ENCODE measurements at places on chromosomes 1 and 21.

DNA sequence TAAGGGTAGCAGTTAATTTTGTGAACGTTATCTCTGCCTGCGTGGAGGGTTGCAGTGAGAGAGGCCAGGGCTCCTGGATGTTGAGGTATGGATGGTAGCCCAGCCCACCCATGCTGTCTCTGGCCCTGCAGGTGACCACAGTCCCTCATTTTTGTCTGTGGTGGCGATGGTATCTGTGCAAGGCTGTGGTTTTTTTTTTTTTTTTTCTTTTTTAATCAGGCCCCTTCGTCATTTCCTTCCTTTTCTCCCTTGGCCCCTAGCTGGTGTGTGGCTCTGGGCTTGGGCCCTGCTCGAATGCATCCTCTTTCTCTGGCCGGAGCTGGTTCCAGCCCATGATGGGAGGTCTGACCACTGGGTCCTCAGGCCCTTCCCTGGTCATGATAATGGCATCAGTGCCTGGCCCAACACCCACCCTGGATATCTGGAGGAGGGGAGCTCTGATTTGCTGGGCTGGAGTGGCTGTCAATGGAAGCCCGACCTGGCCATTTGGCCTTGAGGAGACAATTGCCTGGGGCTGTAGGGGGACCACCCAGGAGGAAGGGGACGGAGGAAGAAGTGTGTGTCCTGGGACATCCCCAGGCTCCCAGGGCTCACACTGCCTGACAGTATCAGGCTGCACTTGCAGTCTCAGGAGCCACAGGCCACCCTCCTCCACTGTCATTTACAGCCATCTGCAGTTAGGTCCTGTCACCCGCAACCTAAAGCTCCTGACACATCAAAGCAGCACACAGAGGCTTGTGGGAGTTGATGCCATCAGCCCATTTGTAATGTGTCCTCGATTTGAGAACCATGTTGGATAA lies 8.1 kb upstream of the RNF187 start:
- no peak for DNase-seq

DNA sequence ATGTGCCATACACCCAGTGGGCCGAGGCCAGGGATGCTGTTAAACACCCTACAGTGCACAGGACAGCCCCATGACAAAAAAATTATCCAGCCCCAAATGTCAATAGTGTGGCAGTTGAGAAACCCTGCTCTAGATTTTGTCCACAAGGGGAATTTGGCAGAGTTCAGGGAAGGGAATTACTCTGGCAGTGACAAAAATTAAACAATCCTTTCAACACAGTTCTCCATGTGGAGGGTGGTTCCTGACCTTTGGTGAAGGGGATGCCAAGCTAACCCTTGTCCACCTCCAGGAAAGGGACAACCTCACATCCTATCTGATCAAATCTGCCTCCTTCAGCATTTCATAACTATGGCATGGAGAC lies 28.4 kb upstream of the CD84 start:
- no peak for DNase-seq

- DNase-seq: no peak
These were observed 123.1 kb downstream of the AKT3 start for GRCh38 chr1:243726806-243727502.

DNA sequence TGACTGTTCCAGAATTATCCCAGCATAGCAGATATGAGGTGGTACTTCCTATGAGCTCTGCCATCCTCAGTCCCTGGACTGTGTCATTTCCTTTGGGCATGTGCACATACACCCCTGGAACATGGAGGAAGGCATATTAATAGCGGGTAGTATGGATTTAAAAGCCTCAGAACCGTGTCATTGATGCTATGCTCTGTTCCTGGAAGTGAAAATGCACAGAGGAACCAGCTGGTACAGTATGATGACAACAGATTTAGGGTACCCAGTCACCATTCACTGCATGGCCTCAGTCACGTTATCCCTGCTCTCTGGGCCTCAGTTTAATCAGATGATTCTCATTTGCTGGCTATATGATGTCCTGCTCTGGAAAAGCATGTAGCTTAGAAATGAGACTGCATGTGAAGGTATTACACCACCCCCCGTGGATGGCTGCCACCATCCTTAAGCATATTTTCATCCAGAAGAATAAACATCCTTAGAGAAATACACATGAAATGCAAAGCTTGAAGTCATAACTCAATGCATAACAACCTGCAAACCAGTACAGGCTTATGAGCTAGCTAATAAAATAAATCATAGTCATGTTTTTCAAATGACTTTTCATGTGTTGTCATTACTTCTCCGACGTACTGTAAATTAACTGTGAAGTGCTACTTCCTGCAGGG lies 37.8 kb downstream of the SETD4 start:
- DNase-seq: no peak

DNA sequence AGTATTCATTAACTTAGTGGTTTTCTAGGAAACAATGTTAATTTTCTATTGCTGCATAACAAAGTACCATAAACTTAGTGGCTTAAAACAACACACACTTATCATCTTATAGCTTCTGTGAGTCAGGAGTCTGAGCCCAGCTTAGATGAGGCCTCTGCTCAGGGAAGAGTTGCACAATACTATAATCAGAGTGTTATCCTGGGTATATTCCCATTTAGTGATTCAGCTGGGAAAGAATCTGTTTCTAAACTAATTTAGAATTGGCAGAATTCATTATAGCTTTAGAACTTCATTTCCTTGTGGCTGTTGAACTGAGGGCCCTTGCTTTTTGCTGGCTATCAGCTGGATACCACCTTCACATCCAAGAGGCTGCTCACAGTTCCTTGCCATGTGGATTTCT lies 515.5 kb downstream of the BRINP3 start:
- no peak for DNase-seq
